Spleen (tissue), 13 donors: ENCODE measurements at places on chromosomes 5 and 9.

DNA sequence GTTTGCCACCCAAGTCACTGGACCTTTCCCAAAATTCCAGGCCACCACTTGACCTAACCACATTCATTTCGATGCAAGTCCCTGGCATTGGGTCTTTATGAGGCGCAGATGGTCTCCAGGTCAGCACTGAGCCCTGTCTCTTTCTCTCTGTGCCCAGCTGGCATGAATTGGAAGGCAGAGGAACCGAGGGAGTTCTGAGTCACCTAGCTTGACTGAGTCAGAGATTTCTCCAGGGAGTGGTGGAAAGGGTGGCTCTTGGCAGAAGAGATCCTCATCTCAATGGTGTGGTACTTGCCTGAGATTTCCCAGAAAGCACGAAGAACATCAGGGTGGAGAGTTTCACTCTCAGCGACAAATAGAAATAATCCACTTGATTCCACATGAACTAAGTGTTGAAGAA, 43.8 kb downstream of the WDR36 start:
- no peak for DNase-seq

DNA sequence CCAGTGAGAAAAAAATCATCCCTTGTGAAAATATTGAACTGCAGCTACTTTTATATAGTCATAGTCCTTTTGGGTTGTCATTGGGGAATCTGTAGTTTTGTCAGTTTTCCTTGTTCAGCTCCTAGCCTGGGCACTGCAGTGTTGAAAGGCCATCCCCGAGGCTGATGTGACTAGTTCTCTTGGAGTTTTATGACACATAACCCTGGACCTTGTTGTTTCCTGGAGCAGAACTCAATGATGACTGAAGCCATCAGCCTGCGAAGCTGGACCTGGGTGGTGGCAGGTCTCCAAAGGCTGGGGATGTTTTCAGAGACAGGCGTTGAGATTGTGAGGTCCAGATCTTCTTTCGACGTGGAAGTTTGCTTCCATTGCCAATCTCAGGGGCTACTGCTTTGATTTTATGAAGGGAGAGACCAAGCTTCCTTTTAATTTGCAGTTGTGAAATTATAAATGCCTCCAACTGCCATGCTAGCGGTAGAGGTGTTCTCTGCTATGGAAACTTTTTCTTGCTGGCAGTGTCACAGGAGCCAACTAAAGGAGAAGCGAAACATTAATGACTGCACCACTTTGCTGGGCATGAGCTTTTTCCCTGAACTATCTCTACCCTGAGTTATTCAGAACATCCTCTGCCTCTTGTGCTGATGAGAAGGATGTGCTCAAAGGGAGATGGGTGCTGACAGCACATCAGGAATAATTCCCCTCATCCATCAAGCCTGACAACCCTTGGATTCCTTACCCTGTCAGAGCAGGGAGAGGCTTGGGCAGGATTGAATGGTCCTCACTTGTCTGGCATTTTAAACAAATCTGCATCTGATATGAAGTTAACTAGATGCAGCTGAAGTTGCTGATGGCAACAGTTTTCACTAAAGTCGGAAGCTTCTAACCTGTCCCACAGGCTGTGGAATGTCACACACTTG, 209.6 kb downstream of the MAST4 start:
- no peak for DNase-seq

DNA sequence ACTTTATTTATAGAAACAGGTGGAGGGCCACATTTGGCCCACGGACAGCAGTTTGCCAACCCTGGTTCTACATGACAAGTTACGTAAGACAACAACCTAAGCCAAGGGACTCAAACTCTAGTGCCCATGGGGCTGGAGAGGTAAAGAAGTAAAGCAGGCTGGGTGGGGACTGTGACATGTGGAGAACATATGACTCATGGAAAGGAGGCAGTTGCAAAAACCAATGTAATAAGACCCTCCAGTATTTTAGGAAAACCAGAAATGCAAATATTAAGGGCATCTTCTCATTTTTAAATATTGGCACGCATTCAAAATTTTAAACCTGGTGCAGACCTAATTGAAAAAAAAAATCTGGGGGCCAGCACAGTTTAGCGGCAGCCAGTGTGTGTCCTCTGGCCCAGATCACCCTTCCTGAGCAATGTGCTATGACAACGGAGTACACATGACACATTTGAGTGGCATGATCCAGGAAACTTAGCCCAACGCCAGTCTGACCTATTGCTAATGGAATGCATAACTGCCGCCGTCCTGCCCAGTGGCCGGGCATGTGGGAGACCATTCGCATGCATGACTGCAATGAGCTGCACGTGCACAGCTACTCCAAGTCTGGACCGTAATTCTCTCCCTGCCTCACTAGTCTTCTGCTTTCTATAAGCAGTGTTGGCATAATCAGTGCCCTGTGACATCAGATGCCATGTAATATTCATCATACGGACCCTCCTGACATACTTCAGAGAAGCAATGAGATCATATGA, 97.2 kb downstream of the SH3TC2 start:
- DNase-seq: no peak

DNA sequence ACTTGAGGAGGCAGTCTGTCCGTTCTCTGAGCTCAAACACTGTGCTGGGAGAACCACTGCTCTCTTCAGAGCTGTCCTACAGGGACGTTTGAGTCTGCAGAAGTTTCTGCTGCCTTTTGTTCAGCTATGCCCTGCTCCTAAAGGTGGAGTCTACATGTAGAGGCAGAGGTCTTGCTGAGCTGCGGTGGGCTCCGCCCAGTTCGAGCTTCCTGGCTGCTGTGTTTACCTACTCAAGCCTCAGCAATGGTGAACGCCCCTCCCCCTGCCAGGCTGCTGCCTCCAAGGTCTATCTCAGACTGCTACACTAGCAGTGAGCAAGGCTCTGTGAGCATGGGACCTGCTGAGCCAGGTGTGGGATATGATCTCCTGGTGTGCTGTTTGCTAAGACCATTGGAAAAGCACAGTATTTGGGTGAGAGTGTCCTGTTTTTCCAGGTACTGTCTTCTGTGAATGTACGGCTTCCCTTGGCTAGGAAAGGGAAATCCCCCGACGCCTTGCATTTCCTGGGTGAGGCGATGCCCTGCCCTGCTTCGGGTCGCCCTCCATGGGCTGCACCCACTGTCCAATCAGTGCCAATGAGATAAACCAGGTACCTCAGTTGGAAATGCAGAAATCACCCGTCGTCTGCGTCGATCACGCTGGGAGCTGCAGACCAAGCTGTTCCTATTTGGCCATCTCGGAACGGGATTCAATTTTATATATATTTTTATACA, 58.5 kb downstream of the CNTRL start:
- DNase-seq: peak; percentile 91
